ENCODE measurements at places on chromosomes 6 and 20. TPM values are rescaled to one million over a fixed set of nuclear protein-coding genes. Genes with fewer than 3 reads are reported as not detected.

The SDC4 gene
- 82.1 TPM for total RNA-seq

The IMPG1 gene
- not detected for total RNA-seq

The CST4 gene
- total RNA-seq = not detected

The PACSIN1 gene
- total RNA-seq = 10.8 TPM

The BHLHE23 gene
- total RNA-seq = not detected

The TINAG gene
- not detected for total RNA-seq

DNA sequence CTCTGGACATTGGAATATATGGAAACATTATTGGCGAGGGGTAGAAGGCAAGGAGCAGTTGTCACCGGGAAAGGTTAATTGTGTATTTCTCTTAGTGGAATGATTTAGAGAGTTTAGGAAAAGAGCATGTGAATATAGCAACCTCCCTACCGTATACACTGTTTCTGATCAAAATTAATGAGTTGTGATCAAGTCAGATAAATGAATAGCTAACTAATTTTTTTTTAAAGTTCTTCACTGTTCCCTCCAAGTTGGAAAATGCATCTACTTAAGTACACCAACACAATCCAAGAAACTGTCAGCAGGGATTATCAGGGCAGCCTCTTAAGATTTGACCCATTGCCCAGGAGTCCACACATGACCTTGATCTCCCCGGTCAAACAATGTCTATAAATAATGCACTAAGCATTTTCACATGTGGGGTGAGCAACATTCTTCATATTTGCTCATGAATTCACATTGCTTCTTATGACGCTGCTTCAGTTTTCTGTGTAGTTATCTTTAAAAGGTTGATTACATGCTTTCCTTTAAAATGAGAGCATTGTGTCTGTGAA is 680.8 kb upstream of the NRSN1 start:
- no peak for DNase-seq

- DNase-seq = no peak
Observed at GRCh38 chr6:38509713-38510112, 130.0 kb downstream of the BTBD9 start.

DNA sequence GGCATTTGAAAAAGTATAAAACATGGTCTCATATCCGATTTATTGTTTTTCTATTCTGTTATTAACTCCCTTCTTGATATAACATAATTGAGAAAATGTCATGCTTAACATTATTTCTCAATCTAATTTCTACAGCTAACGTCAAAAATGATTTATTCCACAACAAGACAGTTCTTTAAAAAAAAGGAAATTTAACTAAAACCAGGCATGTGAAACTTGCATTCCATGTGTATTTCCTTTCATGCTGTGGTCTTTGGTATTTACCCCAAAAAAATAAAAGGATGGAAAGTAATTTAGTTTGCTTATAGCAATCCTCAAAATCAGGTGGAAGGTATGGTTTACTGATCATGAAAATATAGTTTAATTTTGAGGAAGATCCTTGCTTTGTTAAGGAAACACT is 142.8 kb downstream of the COL21A1 start:
- DNase-seq = no peak

GRCh38 chr20:34268851-34269636 is 27.8 kb downstream of the ASIP start:
- no peak for DNase-seq

- DNase-seq = no peak
Observed at GRCh38 chr20:208942-209566, 18.0 kb upstream of the DEFB129 start.

DNA sequence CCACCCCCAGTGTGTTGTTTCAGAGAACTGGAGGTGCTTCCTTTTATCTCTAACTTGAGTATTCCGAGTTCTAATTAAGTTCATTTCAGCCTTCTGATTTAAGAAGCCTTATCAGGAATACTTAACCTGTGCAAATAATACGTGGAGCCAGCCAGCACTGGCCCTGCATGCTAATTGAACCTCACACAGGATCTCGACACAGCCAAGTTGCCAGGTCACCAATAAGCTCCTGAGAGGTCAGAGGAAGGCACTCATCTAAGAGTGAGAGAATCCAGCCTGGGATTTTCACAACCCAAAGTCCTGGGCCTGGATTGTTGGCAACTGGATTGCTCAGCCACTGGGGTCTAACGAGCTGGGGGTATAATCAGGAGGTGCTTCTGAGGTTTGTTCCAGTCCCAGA is 157.7 kb upstream of the LRFN2 start:
- no peak for DNase-seq

- no peak for DNase-seq
Observed at GRCh38 chr6:36758516-36759147, 61.0 kb downstream of the RAB44 start.

- no peak for DNase-seq
Observed at GRCh38 chr6:93423542-93423941, 4.2 kb upstream of the EPHA7 start.

DNA sequence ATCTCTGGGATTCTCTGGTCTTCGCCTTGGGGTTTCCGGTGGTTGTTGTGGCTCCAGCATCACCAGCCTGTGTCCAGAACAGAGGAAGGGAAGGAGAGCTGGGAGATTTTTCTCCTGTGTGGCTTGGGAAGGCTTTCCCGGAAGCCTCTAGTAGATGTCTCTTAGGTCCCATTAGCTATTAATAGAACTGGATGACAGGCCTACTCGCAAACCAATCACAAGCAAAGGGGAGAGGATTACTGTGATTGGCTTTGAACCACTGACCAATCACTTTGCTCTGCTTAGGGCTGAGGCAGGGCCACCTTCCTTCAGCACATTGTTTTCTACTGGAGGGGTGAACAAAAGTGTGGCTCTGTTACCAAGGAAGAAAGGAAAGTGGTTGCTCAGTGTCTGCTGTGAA is 203.4 kb upstream of the SULF2 start:
- no peak for DNase-seq

DNA sequence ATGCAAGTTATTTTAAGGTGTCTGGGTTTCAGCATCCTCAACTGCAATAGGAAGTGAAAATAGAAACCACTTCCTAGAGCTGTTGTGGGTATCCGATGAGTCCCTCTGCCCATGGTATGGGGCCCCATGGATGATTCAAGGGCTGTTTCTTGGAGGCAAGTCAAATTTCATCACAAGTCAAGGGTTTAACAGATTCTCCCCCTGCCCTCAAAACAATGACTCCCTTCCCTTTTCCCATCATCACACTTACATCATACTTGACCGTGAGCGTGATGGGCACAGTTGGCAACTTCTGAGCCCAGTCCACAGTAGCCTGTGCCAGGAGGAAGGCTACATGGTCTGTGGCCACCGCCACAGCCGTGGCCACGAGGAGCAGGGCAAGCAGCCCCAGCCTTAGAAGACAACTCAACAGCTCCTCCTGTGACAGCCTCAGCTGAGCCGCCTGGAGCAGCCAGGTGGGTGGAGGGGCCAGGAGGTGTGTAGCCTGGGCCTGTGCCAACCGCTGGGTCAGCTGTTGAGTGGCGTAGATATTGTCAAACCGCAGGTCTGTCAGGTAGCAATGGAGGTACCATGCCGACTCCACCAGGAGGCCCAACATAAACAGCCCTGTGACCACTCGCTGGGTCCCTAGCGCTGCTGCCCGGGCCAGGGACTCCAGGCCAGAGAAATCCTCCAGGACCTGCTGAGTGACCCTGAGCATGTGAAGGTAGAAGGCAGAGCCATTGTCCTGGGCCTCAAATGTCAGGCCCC is 5.2 kb downstream of the OCSTAMP start:
- no peak for DNase-seq

DNA sequence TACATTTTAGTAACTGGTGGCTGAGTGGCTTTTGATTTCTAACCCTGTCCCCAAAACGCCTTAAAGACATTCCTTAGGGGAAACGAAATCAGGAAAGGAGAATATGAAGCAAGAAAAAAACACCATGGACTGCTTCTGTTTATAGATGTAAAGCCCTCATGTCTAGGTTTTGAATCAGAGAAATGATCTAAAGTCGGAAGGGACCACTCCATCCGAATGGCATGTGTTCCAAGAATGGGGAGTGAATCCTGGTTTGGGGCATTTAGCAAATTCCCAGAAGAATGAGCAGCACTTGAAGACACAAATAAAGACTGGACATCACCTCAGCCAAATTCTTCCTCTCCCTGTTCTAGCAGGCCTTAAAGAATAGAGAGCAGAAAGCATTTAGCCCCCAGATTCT is 65.6 kb downstream of the CAP2 start:
- DNase-seq = no peak

GRCh38 chr6:27148404-27148795 is 99.1 kb upstream of the PRSS16 start:
- DNase-seq = no peak

DNA sequence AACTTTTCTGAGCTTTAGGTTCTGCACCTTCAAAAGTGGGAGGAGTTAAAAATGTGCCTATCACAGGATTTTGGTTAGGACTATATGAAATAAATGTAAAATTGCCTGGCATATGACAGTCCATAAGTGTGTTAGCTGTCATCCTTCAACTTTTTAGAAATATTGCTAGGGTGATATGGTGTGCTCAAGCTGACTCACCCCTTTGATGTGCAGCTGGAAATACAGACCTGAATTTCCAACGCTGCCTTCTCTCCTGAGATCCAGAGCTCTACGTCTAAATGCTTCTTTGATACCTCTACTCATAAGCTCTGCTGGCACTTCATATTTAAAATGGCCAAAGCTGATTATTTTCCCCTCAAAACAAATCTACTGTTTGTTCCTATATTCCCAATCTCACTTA is 2.7 kb downstream of the SLC35B3 start:
- DNase-seq = no peak

Measured in Right ventricle myocardium inferior (tissue), 1 donor.